ENCODE measurements at places on chromosomes 5 and 9. TPM values are rescaled to one million over a fixed set of nuclear protein-coding genes. Genes with fewer than 3 reads are reported as not detected.

DNA sequence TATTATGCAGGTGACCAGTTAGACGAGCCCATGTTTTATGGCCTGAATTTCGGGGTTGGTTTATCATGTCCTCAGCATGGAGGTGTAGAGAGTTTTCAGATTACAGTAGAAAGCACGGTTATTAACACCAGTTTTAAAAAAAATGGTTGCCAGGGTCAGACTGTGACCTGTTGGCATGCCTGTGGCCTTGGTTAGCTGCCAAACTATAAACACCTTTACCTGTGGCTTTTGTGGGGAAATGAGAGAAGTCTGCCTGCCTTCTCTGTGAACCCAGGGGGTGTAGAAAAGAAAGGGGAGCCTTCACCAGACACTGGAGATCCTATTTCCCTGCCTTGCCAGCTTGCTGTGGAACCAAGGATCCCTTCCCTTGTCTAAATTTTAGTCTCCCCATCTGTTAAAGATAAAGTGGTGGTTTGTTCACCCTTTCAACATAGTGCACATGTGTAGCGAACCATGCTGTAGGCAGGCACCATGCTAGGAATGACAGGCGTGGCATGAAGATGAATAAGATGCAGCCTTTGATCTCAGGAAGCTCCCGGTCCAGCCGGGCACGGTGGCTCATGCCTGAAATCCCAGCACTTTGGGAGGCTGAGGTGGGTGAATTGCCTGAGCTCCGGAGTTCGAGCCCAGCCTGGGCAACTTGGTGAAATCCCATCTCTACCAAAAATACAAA lies 6.1 kb upstream of the PHF19 start:
- DNase-seq, result no peak

GRCh38 chr9:4547016-4547415 lies 56.7 kb downstream of the SLC1A1 start:
- no peak for DNase-seq

- DNase-seq, result no peak
These were observed 111.3 kb upstream of the FST start for GRCh38 chr5:53368966-53369605.

DNA sequence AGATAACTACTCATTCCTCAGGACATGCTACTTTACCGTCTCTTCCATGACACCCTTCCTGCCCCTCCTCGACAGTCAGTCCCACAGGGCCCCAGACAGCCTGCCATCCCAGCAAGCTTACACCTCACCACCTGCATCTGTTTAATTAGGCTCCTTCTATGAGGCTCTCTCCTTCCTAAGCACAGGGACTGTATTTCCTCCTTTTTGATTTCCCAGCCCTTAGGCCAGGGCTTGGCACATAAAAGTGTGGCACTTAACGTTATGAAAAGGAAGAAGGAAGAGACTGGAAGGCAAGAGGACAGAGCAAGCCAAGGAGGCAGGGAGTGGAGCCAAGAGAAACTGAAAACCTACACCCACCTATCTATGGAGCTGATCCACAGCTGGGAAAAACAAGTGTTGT lies 146.8 kb downstream of the SIL1 start:
- no peak for DNase-seq

The CXCL14 gene
- polyA plus RNA-seq, result 613 TPM

DNA sequence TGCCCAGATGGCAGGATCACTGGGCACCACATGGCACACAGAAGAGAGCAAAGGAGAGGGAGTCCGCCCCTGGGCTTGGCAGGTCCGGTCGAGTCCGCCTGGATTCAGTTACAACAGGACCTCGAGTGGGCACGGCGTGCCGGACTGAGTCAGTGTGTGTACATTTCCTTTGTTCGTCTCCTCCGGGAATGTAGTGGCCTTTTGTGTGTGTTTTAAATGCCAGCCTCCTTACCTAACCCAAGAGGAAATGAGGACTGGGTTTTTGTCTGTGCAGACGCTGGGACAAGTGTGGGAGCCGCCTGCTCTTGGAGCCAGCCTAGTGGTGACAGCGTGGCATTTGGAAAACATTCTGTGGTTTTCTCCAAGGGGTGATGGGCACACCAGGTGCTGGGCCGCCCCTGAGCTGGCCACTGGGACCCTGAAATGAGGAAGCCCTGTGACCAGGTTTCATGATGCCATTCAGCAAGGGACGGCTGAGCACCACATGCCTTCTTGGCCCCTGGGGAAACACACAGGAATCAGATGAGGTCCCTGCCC lies 9.6 kb downstream of the NEK6 start:
- no peak for DNase-seq
